Large intestine (tissue), 12 donors: ENCODE measurements at places on chromosomes 2 and 18.

- no peak for DNase-seq
These were observed 57.3 kb downstream of the ARHGAP25 start for GRCh38 chr2:68791914-68792313.

DNA sequence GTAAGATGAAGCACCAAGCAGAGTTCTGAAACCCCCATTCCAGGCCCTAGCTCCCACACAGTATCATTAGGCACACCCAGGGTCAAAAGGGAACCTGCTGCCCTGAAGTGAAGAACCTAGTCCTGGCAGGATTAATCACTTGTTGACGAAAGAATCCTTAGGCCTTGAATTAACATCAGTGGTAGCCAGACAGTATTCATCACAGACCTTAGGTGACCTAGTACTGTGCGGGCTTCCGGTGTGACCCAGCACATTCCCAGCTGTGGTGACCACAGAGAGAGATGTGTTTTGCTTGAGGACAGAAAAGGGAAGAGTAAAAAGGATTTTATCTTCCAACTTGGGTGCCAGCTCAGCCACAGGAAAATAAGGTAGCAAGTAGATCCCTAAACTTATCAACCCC lies 1071.4 kb upstream of the FAM98A start:
- DNase-seq: no peak

DNA sequence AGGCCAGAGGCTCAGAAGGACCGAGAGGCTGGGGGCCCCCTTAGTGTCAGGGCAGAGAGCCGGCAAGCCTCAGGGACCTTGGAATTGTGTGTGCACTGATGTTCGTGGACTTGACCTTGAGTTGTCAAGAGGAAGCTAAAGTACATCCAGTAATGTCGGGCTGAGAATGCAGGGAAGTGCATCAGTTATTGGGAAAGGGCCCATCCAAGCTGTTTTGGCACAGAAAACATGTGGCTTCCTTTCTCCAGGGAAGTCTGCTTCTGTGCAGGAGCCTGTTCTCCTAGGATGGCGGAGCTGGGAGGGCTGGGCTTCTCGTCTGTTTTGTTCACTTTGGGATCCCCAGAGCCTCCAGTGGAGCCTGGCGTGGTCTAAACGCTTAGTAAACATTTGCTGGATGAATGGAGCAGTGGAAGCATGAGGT lies 23.7 kb downstream of the ATOH8 start:
- DNase-seq: no peak

DNA sequence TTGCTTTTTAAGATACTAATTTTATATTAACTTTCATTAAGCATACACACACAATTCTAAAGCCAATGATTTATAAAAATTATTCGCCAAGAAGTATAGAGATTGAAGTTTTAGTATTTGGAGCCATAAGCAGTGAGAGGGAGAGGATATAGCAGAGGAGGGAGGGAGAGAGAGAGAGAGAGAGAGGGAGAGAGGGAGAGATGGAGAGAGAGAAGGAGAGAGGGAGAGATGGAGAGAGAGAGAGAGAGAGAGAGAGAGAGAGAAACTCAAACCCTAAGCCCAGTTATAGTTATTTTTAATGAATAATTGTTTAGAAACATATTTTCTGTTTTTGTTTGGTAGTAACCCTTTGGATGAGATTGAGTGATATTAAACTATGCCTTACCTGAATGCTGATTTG lies 5.3 kb downstream of the TWIST2 start:
- no peak for DNase-seq

DNA sequence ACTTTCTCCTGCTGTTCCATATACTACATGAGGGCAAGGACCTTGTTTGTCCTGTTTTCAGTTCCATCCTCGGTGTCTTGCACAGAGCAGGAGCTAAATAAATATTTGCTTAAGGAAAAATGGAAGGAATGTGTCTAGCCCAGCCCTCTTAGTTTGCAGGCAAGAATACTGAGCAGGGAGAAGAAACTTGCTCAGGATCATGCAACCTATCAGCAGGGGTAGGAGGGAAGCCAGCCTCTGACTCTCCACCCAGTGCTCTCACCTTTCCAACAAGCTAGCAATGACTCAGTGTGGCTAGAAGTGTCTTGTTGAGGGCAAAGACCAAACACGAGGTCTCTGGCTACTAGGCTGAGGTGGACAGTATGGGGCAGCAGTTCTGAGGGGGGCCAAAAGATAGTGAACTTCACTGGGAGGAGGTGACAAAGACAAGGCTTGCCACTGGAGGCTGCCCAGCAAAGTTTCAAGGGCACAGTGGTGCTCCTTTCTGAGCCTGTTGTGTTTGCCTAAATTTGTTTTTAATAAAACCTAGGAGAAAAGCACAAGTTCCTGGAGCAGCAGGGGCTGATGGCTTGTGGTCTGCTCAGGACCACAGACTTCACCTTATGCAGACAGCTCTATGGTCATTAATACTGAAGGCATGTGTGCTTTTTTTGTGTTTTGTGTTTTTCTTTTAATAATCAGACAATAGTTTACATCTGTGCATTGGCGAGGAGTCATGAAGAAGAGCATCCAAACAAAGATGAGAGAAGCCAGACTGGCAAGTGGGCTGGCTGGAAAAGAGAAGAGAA lies 49.1 kb upstream of the CTAGE1 start:
- peak; percentile 75 for DNase-seq

GRCh38 chr2:16218161-16218560 lies 277.8 kb downstream of the MYCN start:
- DNase-seq: no peak

GRCh38 chr2:402721-403120 lies 114.8 kb upstream of the ALKAL2 start:
- no peak for DNase-seq

DNA sequence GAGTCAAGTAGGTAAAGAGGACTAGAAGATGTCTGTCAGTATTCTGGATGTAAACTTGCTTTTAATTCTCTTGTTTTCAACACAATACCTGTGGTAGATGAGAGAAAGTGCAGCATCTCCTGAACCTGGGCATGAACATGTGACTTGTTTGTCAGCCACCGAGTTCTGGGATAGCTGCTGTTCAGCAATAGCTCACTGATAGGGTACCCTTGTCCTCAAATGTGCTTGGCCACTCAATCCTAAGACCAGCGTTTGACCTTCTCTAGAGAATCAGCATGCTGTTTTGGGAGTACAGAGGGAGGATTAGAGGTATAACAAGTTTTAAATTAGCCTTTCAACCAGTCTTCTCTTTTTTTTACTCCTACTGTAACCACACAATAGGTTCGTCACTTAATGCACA lies 23.2 kb downstream of the RPIA start:
- no peak for DNase-seq

- no peak for DNase-seq
These were observed 166.3 kb upstream of the HDAC4 start for GRCh38 chr2:239566995-239567568.

GRCh38 chr18:59718464-59719157 lies 21.4 kb upstream of the CCBE1 start:
- DNase-seq: no peak

GRCh38 chr2:202612145-202612544 lies 22.6 kb upstream of the FAM117B start:
- no peak for DNase-seq
